ENCODE measurements at places on chromosomes 7 and 10.
A peak's percentile ranks its signal among the peaks of the same experiment; 100 is the strongest.

DNA sequence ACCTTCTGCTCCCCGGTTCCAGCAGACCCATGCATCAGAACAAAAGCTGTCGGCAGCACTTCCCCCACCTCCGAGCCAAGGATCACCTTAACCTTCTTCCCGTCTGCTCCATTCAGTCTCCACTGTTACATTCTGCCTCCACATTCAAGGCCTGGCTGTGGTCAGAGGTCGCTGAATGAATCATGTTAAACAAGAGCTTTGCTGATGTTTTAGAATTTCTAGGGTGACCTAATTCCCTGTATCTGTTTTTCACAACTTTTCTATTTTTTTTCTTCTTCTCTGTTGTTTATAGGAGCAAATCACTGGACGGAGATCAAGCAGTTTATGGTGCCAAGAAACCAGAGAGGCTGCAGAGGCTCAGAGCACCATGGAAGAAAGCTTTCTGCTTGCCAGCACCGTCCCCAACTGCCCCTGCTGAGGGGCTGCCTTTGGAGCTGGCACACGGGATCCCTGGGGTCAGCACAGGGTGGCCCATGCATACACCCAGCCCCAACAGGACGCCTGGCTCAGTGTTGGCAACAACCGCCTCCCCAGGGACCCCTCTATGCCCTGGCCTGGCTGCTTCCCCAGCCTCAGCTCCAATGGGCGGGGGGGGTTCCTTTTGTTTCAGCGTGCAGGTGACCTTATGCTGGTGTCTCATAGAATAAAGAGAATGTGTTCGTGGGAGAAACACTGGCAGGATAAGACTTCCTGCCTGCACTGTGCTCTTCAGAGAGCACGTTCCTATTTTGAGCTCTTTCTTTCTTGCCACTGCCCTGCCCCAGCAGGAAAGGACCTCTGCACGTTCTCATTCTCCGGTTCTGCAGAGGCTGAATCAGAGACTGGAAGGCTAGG lies 182.7 kb upstream of the LYZL2 start:
- no peak for DNase-seq

- no peak for DNase-seq
These were observed 31.2 kb upstream of the SH2B2 start for GRCh38 chr7:102255501-102255900.

DNA sequence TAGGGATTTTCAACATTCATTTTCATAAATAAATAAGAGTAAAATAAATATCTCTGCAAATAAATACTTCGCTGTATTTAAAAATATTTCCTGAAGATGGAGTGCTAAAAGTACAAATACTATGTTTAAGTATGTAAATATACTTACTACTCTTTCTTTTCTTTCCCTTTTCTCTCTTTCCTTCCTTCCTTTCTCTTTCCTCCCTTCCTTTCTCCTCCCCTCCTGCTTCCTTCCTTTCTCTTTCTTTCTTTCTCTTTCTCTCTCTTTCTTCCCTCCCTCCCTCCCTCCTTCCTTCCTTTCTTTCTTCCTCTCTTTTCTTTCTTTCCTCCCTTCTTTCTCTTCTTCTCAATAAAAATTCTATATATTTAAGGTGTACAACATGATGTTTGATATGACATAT lies 496.1 kb downstream of the CCSER2 start:
- no peak for DNase-seq

GRCh38 chr7:3494947-3495346 lies 193.9 kb downstream of the SDK1 start:
- no peak for DNase-seq

DNA sequence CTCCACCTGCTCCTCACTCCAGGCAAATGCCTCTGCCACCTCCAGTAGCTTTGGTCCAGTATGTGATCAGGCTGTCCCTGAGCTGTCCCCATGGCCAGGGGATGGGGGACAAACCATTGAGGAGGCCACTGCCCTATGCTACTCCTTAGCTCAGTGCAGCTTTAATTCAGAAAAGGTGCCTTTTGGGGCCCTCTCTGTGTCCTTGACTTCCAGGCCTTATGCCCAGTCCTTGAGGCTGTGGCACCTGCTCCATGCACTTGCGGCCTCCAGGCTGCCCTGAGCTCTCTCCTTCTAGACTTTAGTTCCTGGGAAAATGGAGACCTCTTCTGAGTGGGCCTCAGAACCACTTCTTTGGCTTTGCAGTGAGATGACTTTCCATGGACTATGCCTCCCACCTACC lies 650.8 kb upstream of the CELF2 start:
- DNase-seq = no peak

DNA sequence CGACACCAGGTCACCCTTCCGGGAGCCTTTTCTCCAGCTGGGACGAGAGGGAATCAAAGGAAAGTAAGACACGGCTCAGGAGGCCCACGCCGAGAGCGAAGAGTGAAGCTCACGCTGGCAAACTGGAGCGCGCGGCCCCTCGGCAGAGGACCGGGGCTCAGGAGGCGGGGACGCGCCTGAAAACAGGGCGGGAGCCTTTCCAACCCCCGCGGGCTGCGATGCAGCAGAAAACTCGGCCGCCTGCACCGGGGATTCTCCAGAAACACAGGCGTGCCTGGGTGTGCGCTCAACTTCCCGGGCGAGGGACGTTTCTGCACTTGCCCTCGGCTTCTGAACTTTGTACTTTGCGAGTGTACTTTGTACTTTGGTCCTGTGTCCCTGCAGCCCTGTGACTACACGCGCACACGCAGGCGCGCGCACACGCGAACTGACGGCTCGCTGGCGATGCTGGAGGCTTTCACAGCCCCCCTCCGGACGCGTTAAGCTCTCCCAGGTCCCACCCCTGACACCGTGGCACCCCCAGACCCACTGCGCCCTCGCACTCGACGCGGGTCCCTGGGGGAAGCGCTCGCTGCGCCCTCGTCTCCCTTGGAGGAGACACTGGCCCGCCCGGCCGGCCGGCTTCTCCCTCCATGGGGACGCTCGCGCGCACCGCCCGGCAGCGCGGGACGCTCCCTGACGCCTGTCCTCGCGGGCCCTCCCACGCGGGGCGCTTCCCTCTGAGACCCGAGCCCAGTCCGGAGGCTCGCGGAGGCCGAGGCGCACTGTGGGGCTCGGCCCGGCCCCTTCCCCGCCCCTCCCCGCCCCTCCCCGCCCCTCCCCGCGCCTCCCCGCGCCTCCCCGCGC lies 588 bp upstream of the PAOX start:
- no peak for DNase-seq

DNA sequence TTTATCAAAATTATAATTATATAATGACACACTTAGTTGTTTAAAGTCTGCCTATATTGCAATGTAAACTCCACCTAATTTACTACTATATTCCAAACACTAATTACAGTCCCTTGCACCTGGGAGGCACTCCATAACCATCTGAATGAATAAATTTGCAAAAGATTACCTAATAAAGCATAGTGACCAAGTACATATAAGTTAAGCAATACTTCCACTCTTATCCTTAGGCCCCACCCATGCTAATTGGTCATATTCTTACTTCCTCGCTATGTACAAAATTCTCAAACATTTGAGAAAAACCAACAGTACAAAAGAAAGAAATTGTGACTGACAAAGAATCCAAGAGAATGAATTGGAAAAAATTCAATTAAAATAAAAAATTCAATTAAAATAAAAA lies 65.3 kb downstream of the ZFAND4 start:
- DNase-seq = no peak

GRCh38 chr7:17015598-17016031 lies 133.8 kb upstream of the AGR3 start:
- no peak for DNase-seq

- no peak for DNase-seq
These were observed 43.0 kb downstream of the DNAJC12 start for GRCh38 chr10:67794909-67795460.

GRCh38 chr7:18553605-18554003 lies 58.1 kb downstream of the HDAC9 start:
- DNase-seq = no peak

DNA sequence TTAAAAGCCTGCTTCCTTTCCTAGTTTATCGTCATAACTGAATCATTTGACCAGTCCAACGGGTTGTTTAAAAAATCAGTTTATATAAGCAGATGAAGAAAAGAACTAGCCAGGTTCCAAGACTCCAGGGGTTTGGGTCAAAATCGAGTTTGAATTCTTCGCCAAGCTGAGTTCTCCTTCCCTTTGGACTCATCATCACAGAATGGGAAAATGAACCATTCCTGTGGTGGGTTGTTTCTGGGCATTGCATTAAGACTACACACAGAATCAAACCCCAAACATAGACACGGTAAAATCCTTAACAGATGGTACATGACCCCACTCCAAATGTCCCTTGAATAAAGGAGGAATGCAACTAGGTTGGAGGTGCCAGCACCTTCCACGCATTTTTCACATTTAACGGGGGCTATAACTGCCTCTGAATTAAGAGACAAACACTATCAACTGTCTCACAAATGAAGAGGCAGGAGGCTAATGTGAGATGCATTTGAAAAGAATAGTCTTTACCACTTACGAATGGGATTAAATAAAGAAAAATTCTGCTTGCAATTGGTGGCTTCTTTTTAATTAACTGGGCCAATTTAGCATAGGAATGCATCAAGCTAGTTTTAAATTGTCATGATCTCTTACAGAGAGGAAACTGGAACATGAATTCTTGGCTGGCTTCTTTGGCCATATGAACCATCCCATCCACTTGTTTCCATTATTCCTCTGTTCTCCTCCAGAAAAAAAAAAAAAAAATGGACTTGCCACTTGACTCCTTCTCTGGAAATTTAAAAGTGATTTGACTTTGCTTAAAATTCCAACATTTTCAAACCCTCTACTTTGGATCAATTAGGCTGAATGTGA lies 61.1 kb downstream of the CHST15 start:
- DNase-seq = no peak

DNA sequence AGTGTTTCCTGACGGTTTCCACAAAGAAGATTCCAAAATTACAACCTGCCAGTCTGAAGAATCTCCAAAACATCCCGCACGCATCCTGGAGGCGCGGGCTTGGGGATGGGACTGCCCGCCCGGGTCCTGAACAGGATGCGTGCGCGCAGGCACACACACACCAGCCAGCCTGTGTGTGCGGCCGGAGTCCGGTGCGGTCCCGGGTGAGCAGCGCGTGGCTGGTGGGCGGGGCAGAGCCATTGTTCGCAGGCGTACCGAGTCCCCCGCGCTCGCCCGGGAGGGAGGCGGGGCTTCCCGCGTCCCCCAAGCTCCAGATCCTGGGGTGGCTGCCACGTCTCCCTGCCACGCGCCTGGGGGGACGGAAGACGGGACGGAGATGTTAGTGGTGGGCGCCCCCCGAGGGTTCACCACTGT lies 675 bp upstream of the SCD start:
- peak; percentile 31 for DNase-seq

GRCh38 chr7:29077854-29078253 lies 68.5 kb downstream of the CPVL start:
- no peak for DNase-seq

GRCh38 chr10:14858338-14858960 lies 20.2 kb upstream of the SUV39H2 start:
- no peak for DNase-seq

GRCh38 chr10:21727452-21728168 lies 193.6 kb downstream of the MLLT10 start:
- no peak for DNase-seq

GRCh38 chr7:112185005-112185834 lies 21.0 kb downstream of the DOCK4 start:
- no peak for DNase-seq

- no peak for DNase-seq
These were observed 4.3 kb downstream of the GAD2 start for GRCh38 chr10:26220901-26221300.

- DNase-seq = no peak
These were observed 48.4 kb upstream of the CRTAC1 start for GRCh38 chr10:98078774-98079173.

DNA sequence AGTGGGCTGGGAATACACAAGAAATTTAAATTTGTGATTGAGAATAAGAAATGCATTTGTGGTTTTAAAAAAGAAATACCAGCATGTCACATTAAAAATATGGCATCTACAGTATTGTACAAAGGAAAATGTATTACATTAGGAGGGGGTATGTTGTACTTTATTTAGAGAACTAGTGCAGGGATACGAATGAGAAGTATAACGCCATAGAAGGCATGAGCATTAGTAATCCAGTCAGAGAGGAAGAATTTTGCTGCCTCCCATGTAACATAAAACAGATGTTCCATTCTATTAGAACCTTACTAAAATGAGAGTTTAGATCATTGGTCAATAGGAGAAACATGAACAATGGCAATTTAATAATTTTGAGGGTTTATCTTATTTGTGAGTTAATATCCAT lies 182.2 kb downstream of the ADK start:
- no peak for DNase-seq

GRCh38 chr7:158731761-158732160 lies 27.2 kb upstream of the NCAPG2 start:
- DNase-seq = no peak

DNA sequence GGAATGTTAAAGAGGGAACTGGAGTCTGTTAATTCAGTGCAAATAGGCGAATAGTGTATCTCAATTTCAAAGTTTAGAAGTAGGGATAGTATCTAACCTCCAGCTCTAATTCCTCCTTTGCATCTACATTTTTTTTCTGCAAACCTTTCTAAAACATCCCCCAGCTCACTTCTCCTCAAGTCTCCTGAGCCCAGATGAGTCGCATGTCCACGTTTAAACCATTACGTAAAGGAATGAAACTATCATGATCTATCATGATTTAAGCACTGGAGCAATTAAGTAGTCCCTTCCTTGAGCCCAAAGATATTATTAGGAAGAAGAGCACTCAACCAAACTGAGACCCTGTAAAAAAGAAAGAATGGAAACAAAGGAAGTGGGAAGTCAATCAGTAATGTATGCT lies 29.9 kb downstream of the GPR22 start:
- no peak for DNase-seq

DNA sequence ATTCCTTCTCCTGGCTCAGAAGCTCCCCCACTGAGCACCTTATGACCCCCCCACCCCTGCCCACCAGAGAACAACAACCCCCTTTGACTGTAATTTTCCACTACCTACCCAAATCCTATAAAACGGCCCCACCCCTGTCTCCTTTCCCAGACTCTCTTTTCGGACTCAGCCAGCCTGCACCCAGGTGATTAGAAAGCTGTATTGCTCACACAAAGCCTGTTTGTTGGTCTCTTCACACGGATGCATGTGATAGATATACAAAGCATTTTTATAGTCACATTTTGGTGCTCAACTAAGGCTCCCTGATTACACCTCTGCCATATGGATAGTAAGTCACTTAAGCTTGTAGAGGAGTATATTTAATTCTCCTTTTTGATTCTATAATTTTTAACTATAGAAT lies 985.8 kb downstream of the REEP3 start:
- DNase-seq = no peak

GRCh38 chr7:143519411-143520131 lies 41.9 kb downstream of the TAS2R41 start:
- no peak for DNase-seq

GRCh38 chr7:33921216-33921938 lies 16.0 kb downstream of the BMPER start:
- no peak for DNase-seq

DNA sequence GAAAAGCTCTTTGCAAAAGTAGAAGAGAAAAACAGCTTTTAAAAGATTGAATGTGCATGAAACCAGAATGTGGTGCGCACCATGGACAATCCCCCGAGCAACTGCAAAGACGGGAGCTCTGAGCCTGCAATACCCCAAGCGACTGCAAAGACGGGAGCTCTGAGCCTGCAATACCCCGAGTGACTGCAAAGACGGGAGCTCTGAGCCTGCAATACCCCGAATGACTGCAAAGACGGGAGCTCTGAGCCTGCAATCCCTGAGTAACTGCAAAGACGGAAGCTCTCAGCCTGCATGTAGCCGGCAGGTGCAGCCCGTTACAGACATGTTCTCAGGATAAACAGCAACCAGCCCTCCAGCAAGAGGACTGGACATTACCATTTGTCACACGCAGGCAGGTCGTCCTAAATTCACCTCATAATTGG lies 6.2 kb downstream of the ZNF775 start:
- DNase-seq = no peak
